ENCODE measurements at places on chromosomes 6 and 20.

GRCh38 chr6:3500262-3501014 lies 43.6 kb upstream of the SLC22A23 start:
- no peak for DNase-seq

GRCh38 chr20:9200196-9200595 lies 131.3 kb downstream of the PLCB4 start:
- DNase-seq: no peak

DNA sequence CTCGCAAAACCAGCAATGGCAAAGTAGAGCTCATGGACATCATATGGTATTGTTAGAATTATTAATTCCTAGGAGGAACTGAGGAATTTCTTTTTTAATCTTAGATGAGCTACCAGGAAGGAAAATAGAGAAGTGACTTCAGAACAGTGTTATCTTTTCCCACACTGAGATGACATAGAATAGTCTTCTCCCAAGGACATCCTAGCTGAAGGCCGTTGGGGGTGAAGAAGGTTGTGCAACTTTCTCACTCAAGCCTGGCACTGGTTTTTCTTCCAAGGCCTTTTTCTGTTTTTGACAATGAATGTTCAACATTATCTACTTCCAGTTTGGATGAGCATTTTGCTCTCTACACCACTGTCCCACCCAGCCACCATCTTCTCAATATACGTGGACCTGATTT lies 35.8 kb upstream of the MAS1 start:
- DNase-seq: no peak

GRCh38 chr20:59205044-59205443 lies 41.4 kb downstream of the ZNF831 start:
- no peak for DNase-seq

GRCh38 chr6:167274270-167274669 lies 16.8 kb upstream of the UNC93A start:
- DNase-seq: no peak

DNA sequence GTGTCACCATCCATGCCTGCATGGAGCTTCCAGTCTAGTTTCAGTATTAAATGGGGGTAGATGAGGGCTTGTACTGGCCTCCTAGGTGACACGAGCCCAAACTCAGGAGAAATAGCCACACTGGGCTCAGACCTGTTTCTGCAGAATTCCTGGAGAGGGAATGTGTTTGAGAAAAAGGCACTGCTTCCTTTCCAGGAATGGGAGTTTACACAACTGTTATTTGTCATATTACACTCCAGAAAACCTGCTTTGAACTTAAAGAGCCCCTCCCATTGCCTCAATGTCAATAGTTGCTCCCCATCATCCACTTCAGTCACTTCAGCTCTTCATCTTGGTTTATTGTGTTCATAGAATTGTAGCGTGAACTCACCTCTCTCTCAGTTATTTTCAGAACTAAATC lies 151.5 kb downstream of the CFAP61 start:
- DNase-seq: no peak

GRCh38 chr6:105929626-105930025 lies 156.5 kb upstream of the PRDM1 start:
- DNase-seq: no peak

DNA sequence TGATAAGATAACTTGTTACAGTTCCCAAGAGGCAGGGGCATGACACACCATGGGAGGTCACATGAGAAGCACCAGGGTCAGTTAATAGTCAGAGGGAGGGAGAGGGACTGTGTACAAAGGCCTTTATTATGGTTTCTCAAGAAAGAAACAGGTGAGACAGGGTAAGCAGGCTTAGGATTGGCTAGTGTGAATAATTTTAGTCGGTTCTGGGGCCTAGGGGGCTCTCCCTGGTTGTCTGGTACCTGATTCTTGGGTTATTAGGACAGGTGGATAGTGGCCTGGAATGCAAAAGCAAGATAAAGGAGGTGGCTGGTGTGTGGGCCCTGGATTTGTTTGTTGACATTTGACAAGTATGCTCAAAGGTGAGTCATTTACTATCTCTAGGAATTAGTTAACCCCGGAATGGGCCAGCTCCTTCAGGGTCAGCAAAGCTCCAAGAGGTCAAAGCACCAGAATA lies 49.4 kb upstream of the MCUR1 start:
- DNase-seq: no peak

DNA sequence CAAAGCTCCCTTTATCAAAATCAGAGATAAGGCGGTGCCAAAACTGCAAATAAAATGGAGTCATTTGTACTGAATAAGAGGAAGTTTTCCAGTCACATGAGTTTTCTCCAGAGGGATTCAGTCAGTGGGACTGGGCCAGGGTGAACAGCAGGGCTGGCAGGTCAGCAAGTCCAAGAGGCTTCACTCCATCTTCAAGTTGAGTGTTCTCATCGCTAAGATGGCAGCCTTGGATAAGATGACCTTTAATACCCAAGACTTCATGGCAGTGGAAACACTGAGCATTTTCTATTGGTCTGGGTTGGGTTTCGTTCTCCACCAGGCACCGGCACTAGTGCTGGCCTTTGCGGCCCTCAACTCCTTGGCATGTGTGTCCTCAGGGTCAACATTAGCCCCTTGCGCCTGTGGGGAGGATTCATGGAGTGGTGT lies 29.3 kb upstream of the IGF2R start:
- no peak for DNase-seq

DNA sequence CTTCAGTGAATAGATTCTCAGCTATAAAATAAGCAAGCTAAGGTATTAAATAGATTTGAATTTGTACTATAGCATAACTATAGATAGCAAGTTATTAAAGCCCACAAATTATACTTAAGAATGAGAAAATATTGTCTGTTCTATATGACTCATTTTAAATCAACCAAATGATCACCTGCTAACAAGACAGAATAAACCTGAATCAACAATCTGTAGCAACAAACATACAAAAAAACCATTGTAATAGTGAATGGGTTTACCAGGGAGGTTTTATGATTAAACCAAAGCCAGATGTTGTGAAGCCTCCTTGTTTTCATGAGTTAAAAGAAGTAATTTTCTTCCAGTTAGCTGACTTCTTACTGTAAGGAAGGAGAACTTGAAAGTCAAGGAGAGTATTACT lies 71.9 kb upstream of the HTR1B start:
- no peak for DNase-seq

DNA sequence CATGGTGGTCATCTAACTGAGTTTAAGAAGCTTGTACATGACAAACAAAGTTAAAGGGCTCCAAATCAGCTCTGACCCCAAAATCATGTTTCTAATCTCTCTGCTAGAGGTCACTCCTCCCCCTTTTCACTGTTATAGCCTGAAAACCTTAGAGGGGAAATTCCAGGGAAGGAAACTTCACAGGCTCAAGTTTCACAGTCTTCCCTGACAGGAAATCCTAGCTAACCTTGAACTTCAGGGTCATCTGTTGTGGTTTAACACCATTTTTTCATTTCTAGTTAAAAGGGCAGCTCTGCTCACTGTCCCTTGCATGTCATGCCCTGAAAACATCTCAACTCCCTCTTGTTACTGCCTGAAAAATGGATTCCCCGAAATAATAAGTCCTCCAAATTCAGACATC lies 104.4 kb upstream of the BMP2 start:
- no peak for DNase-seq

- no peak for DNase-seq
These were observed 29.1 kb upstream of the CLDN20 start for GRCh38 chr6:155234687-155235086.

DNA sequence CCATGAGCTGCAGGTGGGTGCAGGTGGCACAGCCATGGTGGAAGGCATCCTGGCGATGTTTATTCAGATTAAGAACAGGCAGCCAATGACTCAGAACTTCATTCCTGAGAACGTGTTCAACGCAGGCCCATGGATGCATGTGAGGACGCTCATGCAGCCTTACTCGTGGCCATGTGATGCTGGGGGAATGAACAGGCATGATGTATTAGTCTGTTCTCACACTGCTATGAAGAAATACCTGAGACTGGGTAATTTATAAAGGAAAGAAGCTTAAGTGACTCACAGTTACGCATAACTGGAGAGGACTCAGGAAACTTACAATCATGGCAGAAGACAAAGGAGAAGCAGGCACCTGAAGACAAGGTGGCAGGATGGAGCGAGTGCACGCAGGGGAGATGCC lies 146.6 kb downstream of the RNASET2 start:
- no peak for DNase-seq

GRCh38 chr6:81895511-81896185 lies 143.2 kb upstream of the TENT5A start:
- no peak for DNase-seq

DNA sequence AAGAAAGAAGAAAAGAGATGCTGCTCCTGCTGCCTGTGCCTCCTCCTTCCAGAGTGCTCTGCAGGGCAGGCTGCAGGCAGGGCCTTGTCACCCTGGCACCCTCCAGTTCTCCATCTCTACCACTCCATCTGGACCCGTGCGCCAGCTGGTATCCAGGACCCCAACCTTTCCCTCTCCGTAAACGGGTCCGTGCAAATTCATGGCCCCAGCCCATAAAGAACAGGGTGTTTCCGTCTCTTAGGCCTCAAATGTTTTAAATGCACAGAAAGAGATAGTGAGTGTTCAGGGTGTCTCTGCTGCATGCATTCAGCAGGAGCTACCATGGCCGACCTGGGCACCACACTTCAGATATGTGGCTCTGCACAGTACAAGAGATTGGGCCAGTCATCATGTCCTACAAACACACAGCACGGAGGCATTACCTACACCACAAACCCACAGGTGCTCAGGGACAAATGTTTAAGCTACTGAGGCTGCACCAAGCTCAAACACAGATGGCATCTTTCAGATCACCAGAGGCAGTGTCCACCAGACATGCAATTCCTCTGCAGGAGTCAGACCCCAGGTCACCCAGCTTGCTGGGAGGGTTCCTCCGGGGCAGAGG lies 258.1 kb downstream of the DLL1 start:
- no peak for DNase-seq

DNA sequence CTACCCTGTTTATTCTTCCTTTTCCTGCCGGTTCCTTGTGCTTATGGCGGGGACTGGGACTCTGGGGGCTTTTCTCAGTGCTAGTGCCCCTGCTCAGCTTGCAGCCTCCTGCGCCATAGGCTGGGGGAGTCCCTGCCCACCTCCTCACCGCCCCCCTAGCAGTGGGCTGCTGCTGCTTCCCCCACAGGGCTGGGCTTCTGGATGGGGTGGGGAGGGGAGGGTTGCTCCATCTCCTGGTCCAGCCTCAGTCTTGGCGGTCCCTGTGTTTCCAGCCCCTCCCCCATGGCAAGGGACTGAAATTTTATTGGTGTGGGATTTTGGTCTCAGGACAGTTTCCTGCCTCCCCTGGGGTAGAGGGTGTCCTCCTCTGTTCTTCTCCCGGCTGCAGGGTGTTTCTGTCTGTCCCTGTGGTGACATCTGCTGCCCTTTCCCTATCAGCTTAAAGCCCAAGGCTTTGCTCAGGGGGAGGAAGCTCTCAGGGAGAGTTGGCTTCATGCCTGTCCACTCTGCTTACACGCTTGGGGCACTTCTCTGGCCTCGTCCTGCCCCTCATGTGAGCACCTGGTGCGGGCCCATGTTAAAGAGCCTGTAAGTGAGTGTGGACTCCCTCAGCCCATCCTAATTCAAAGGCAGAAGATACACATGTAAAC lies 100.6 kb downstream of the HIVEP1 start:
- DNase-seq: no peak

- DNase-seq: no peak
These were observed 14.8 kb downstream of the MTCH1 start for GRCh38 chr6:36970892-36971842.

- peak; percentile 47 for DNase-seq
These were observed 31.7 kb downstream of the SAMHD1 start for GRCh38 chr20:36919715-36920333.

DNA sequence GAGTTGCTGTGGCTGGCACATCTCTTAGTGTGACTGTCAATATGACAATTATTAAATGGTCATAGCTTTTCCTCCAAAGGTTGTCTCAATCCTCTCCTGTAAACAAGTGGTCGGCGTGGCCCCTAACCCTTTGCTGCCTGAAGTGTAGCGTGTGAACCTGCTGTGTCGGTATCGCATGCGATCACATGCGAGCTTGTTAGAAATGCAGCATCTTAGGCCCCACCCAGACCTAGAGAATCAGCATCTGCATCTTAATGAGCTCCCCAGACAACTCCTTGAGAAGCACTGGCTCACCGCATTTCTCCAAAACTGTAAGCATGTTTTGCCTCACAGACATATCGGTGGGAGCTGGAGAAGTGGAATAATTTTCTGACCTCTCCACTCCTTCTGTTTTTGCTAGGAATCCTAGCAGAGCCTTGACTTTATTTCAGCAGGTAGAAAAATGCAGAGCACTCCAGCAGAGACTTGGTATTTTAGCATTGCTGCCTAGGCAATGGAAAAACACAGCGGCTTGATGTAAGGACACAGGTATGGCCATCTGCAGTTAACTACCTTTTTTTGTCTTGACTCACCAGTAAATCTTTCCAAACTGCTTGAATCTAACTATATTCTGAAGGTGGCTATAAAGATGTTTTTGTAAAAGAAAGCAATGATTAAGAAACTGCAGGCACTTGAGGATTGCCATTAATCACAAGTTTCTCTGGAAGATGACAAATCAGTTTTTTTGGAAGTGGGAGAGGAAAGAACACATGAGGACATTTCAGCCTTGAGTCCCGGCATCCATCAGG lies 67.6 kb downstream of the PSMG4 start:
- DNase-seq: no peak

DNA sequence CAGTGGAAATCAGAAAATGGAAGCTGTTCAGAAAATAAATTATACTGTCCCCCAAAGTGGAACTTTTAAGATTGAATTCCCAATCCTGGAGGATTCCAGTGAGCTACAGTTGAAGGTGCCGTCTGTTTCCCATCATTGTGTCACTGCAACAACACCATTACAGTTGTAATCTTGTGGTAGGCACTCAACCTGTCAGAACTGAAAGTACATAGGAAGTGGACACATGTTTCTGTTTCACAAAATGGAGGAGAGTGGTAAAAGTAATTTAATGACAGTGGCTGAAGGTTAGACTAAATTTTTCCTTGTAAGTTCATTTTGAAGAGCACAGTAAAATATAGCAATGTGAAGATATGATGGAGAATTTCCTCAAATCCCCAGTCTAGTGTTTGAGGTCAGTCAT lies 70.0 kb downstream of the CD109 start:
- no peak for DNase-seq

- DNase-seq: no peak
These were observed 75.3 kb downstream of the TNFRSF21 start for GRCh38 chr6:47234266-47234933.

GRCh38 chr6:156949376-156949775 lies 172.2 kb downstream of the ARID1B start:
- no peak for DNase-seq

- no peak for DNase-seq
These were observed 47.7 kb downstream of the ADAT2 start for GRCh38 chr6:143402721-143403336.

- peak; percentile 17 for DNase-seq
These were observed 60.5 kb upstream of the SAMD5 start for GRCh38 chr6:147447835-147448611.
